ENCODE measurements at places on chromosomes 2 and 18.
A peak's percentile ranks its signal among the peaks of the same experiment; 100 is the strongest.

DNA sequence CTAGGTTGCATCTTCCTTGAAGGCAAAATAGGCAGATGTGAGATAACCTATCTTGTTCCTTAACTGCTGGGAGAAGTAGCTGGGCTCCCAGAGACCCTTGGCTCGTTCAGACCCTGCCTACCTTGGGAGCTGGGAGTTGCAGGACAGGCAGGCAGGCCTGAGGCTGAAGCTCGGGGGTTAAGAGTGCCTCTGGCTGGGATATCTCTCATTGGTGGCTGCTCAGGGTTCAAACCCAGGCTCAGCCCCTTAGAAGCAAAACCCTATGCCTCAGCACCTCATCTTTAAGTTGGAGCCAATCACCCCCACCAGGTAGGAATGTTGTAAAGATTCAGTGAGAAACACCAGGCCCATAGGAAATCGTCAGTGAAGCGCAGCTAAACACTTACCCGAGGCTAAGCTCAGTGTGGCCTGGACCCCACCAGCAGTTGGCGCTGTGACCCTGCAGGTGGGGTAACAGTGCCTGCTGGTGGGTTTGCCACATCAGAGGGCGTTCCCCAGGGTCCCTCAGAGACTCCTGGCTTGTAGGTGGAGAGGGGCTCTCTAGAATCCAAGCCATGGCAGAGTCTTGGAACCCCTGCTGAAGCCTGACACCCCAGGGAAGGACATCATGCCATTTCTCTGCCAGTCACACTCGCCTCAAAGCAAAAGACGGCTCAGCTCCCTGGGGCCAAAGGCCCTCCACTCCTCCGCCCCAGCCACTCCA lies 54.6 kb upstream of the GPR17 start:
- peak; percentile 55 for DNase-seq

DNA sequence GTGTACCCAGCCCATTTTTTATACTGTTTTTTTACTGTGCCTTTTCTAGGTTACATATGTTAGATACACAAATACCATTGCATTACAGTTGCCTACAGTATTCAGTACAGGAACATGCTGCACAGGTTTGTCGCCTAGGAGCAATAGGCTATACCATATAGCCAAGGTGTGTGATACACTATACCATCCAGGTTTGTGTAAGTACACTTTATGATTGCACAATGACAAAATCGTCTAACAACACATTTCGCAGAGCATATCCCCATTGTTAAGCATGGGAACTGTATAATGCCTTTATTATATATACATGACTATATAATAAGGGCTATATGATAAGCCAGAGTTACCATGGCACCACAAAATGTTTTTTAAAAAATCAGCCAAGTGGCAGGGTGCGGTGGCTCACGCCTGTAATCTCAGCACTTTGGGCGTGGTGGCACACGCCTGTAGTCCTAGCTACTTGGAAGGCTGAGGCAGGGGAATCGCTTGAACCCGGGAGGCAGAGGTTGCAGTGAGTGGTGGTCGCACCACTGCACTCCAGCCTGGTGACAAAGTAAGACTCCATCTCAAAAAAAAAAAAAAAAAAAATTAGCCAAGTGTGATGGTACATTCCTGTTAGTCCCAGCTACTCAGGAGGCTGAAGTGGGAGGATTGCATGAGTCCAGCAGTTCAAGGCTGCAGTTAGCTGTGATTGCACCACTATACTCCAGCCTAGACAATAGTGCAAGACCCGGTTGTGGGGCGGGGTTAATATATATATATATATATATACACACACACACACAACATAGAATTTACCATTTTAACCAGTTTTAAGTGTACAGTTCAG lies 2.8 kb upstream of the CENPA start:
- no peak for DNase-seq

GRCh38 chr2:145593991-145594614 lies 1074.2 kb upstream of the ZEB2 start:
- no peak for DNase-seq

- DNase-seq, result no peak
Measured at GRCh38 chr2:53942280-53942679, 28.5 kb downstream of the PSME4 start.

GRCh38 chr2:224524657-224525056 lies 60.5 kb downstream of the CUL3 start:
- no peak for DNase-seq

DNA sequence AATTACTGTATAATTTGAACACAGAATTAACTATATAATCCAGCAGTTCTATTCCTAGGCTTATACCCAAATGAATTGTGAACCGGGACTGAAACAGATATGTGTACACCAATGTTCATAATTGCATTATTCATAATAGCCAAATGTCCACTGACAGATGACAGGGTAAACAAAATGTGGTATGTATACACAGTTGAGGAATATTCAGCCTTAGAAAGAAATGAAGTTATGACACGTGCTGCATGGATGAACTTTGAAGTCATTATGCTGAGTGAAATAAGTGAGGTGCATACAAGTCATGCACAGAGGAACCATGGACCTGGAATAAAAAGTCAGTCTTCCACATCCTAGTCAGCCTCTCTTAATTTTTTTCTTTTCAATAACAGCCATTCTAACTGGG lies 91.9 kb downstream of the SH3RF3 start:
- DNase-seq, result no peak

- DNase-seq, result no peak
Measured at GRCh38 chr2:212147921-212148513, 390.6 kb downstream of the ERBB4 start.

- DNase-seq, result no peak
Measured at GRCh38 chr2:229642371-229642770, 72.0 kb downstream of the DNER start.

DNA sequence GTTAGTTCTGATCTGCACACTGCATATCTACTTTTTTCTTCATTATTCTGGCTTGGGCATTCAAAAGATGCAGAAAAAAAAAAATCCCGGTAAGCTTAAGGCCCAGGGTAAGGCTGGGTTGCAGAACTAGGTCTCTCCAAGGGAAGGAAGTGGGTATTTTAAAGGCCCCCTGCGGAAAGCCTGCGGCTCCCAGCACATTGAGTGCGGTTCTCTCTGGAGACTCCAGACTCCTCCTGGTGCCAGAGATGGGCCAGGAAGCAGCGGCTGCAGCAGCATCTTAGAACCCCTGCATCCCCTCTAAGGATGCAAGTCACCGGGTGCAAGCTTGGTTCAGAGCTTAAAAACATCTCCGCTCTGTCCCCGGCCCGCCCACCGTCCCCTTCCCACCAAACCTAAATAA lies 49.5 kb downstream of the TGIF1 start:
- no peak for DNase-seq

DNA sequence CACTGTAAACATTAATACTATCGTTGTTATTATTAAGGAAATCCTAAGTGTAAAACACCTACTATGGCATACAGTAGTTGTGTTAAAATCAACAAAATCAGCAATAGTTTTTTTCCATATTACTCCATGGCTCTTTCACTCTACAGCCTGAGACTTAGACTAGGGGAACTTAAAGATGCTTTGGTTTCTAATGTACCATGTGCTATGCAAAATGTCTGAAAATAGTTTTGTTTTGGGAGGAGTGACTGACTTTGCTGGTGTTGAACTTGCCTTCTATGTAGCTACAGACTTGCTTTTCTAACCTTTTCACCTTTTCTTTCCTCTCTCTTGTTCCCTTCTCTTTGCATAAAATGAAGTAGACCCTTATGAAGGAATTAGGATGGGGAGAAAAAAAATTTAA lies 159.0 kb upstream of the CCDC195 start:
- no peak for DNase-seq

DNA sequence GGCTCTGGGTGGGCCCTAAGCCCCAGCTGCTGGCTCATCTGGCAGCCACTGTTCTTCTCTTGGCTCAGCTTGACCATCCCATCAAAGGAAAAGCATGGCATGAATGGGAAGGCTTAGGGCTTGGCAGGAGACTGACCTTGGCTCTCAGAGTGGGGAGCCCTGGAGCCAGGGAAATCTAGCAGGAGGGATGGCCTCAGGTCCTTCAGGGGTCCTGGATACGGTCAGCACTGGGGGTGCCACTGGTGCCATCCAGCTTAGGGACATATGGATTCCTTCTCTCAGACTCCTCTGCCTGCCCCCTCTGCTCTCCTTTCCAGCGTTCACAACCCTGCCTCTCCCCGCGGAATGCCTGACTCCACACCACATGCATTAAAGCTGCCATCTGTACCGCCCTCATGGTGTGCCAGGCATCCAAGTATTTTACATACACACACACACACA lies 165.5 kb upstream of the HAAO start:
- DNase-seq, result no peak

- no peak for DNase-seq
Measured at GRCh38 chr2:155190342-155190741, 491.8 kb downstream of the KCNJ3 start.

DNA sequence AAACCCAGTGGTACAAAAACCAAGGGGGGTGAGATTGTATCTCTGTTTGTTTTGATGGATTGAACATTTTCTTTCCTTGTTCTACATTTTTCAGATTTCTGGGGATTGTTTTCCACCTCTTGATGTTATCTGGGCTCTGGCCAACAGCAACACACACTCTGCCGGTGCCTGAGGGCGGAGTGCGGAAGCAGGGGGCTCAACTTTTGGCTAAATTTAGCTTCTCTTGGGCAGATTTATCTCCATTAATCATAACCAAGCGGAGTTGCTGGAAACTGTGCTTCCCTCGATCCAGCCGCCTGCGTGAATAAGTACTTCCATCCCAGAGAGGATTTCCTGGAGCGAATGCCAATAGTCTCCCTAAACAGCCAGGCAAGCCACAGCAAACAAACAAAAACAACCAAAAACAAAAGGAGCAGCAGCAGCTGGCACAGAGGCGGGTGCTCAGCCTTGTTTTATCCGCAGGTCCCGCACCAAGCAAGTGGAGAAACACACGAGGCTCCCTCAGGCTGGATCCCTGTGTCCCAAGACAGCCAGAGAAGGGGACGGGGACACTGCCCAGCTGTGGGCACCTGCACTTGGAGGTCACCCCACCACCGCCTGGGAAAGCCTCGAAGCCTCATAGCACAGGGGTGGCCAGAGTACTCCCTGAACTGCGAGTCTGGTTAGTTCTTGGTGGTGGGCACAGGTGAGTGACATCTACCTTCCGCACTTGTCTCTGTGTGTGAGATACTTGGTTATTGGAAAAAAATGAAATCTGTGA lies 143.4 kb downstream of the NDUFA10 start:
- no peak for DNase-seq

DNA sequence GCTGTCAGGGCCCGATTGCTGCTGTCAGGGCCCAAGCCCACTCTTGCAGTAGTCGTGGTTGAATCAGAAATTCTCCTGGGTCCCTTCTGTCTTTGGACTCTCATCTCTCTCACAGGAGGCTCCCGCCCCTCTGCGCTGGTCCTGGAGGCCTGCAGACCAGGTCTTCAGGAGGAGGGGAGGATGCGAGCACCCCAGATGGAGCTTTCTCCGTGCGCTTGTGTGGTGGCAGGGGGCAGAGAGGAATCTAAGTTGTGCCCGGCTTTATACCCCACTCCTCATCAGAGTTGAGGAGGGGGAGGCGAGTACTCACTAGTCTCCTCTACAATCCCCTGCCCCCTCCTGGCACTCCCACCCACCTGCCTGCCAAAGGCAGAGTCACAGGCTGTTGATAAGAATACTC lies 10.4 kb downstream of the EN1 start:
- DNase-seq, result no peak

DNA sequence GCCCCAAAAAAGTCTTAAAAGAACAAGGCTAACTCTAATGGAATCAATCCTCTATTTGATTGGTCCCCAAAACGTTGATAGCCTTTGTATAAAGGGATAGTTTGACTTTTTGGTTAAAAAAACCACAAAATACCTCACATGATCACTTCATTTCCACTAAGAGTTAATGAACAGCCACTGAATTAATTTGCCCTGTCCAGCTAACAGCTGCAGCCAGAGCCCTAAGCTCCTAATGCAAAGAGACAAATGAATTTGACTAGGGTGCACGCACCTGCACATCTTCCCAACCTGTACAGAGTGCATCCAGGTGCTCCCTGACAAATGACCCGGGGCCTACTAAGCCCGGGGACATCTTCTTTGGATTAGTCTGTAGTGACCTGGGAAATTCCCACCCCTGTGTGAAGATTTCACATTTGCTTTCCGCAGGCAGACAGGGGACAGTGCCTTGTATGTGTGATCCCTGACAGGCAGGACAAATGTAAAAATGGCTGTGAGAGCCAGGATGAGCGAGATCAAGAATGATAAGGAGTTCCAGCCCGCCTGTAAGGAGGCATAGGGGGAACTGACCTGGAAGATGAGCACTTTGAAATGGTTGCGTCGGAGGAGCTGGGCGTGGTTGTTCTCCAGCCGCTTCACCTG lies 893 bp downstream of the CAVIN2 start:
- DNase-seq, result no peak

- DNase-seq, result no peak
Measured at GRCh38 chr18:11412811-11413210, 196.6 kb upstream of the SLC35G4 start.
